ENCODE measurements at places on chromosomes 2 and 18.

DNA sequence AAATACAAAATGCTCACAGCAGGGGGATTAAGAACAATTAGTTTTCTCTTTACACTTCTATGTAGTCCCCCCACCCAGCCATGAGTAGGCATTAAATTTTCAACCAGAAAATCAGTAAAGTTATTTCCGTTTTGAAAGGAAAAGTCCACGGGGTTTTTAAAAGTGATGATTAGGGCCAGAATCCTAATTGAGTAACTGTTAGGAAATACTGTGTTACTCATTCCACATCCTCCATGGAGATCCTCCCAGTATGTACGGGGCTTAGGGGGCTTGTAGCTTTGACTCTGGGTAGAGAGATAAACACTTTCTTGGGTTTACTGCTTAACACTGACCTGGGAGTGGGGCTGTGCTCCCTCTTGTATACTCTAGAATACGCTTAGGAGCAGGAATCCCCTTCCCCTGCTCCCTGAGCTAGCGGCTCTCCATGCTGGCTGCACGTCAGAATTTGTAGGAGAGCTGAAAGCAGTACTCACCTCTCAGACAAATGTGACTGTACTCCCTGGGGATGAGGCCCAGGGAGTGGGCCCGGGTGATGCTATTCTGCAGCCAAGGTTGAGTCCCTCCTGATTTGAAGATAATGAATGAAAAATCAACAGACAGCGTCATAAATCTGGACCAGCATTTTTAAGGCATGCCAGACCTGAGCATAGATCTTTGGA, 100.5 kb downstream of the SLC4A3 start:
- no peak for DNase-seq

- DNase-seq: peak; percentile 36
Observed at GRCh38 chr18:361941-362310, 94.1 kb upstream of the THOC1 start.

DNA sequence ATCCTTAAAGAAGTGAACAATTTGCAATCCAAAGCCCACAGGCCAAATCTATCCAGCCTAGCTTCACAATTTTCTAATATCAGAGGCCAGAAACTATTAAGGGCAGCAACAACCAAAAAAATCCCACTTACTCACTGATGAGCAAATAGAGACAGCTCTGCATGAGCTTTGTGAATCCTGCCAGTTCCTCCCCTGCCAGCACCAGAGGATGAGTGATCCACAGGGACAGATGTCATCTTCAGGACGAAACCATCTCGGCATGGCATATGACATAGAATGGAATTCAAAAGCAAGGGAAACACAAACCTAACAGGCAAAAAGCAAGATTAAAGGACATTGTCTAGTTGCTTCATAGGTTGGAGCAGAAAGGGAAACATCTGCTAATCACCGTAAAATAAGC, 2.2 kb upstream of the DSC2 start:
- DNase-seq: no peak

GRCh38 chr18:32851936-32852335, 79.1 kb upstream of the KLHL14 start:
- DNase-seq: no peak

DNA sequence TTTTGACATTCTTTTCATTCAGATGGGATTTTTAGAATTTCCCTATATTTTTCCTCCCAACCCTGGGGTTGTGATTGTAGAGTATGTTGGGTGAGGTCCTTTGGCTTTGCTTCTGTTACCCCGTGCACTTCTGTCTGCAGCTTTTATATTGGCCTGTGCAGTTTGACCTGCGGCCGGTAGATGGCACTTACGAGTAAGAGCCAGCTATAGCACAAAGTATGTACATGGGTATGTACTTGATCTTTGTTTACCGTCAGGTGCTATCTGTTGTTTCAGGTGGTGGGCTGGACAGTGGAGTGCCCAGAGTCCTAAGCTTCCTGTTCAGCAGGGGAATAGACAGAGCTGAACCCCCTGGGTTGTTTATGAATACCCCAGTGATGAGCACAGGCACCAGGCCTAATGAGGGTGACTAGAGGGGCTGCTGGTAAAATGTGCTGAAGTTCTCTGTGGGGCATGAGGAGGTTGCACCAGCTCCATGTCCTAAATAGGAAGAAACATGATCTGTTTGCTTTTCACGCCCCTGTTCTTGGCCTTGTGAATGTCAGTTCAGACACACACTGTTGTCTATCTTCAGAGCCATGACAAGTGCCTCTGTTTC, 58.9 kb upstream of the THUMPD2 start:
- DNase-seq: peak; percentile 14

DNA sequence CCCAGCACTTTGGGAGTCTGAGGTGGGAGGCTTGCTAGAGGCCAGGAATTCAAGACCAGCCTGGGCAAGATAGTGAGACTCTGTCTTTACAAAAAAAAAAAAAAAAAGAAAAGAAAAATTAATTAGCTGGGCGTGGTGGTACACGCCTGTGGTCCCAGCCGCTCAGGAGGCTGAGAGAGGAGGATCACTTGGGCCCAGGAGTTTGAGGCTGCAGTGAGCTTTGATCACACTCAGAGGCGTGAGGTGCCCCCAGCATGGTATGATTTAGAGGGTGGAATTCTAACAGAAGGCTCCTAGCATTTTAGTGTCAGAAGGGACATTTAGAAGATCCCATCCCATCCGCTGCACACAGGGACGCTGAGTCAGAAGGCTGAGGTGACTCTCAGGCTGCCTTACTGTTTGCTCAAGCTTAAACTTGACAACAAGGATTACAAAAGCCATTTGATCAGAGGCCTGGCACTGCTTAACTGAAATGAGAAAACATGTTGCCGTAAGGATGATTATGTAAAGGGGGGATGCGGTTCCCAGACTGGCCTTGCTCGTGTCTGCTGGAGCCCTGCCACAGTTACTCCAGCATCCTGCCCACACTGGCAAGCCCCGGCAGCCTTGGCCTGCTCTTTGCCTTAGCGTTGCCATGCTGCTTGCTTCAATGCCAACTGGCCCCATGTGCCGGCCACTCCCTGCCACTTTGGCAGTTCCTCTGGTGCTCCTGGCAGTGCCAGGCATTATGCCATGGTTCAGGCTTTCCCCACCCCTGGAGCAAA, 45.6 kb upstream of the SLC1A4 start:
- DNase-seq: no peak

GRCh38 chr2:199940373-199940772, 14.9 kb downstream of the TYW5 start:
- DNase-seq: peak; percentile 17

DNA sequence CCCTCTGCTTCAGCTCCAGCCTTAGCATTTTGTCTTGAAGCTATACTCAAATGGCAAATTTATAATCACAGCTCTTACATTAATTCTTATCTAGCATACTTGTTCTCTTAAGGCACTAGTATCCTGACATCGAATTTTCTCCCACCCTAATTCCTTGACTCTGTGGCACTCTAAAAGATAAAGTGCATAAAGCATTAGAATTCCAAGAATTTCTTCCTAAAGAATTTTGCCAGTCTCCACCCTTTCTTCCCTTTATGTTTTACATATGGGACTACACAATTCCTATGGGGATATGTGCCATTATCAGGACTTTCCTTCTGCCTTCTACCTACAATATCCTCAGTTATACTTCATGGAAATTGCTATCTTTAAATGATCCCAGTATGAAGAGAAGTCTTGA, 560.3 kb downstream of the ARHGAP15 start:
- DNase-seq: no peak

- DNase-seq: no peak
Observed at GRCh38 chr2:178043266-178043665, 29.3 kb downstream of the PDE11A start.

DNA sequence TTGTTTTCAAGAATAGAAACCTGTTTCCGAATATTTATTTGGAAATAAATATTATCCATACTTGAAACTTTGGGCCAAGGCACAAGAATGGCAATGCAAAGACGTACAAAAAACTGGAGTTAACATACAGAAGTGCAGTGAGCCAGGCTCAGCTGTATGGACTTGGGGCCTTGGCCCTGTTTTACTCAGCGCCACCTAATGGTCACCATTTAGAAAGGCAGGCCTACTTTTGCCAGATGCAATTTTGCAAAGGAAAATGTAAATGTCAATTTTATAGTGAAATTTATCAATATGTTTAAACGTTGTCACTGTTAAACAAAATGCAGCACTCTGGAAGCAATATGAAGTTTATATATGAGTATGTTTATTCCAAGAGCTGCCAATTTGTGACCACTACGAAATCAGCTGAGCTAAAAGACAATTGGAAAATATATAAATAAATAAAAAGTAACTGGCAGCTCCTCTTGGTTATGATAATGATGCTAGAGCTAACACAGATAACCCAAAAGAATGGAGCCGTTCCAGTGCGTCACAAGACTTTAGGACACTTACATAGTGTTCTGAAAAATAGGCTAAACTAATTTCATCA, 155.0 kb downstream of the ARHGAP15 start:
- peak; percentile 41 for DNase-seq

- no peak for DNase-seq
Observed at GRCh38 chr2:225165052-225165451, 122.8 kb upstream of the DOCK10 start.

DNA sequence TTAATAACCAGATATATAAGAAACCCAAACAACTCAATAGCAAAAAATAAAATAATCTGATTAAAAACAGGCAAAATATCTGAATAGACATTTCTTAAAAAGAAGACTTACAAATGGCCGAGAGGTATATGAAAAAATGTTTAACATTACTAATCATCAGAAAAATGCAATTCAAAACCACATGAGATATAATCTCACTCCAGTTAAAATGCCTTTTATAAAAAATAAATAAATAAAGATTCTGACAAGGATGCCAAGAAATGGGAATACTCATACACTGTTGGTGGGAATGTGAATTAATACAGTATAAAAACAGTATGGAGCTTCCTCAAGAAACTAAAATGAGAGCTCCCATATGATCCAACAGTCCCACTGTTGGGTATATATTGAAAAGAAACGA, 33.9 kb upstream of the BMP10 start:
- DNase-seq: no peak

DNA sequence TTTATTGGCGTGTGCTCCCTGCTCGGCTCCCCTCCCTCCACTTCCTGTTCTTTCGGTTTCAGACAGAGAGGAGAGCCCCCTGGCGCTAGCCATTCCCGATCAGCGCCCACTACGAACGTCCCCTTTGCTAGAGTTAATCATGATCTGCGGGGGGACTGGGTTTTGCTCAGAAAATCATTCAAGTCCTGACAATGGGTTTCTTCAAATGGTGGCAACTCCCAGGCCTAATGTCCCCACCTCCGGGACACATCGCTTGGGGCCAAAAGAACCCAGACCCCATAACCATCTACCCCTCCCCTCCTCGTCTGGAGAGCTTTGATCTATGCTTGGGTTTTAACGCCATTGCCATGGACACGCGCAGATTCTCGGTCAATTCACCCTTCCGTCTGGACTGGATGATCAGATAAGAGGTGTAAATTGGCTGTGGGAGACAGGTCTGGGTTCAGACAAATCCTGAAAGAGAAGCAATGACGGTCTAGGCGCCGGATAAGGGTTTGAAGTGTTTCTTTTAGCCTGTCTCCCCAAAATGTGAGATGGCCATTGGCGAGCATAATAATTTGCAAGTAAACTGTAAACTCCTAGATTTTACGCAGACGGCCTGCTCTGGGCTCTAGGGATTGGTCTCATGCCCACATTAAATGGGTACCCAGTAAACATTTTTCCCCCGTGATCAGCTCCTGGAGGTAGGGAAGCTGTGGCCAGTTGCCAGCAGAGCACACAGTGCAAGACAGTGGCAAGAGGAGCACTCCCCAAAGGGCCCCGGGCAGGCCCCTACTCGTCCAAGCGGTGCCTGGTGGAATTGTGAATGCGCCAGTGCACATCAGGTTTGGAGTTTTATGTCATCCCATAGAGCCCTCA, 4.7 kb downstream of the NRP2 start:
- no peak for DNase-seq

DNA sequence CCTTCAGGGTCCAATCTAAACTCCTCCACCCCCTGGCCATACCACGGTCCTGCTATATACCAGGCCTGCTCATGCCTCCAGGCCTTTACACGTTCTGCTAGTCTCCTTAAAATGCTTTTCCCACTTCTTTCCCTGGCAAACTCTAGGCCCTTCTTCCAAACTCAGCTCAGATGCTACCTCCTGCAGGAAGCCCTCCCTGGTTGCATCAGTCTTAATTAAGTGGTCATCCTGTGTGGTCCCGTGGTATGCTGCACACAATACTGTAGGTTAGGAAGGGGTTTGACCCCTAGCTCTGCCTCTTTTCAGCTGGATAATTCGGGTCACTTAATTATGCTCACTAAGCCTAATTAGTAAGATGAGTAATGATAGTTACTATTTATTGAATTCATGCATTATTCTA, 85.9 kb upstream of the SP3 start:
- DNase-seq: no peak

- DNase-seq: peak; percentile 45
Observed at GRCh38 chr2:109331896-109332848, 203.2 kb downstream of the SH3RF3 start.

GRCh38 chr2:20440001-20440560, 6.8 kb upstream of the RHOB start:
- no peak for DNase-seq

DNA sequence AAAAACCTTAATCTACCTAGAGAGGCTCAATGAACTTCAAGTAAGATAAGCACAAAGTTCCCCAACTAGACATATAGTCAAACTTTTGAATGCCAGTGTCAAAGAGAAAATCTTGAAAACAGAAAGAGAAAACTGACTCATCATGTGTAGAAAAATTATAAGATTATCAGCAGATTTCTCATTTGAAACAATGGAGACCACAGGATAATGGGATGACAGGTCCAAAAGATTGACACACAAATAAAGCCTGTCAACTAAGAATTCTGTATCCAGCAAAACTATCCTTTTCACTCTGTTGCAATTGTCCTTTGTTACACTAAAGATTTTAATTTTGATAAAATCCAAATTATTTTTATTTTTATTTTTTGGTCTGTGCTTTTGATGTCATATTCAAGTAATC, 61.6 kb downstream of the COPS8 start:
- DNase-seq: no peak

GRCh38 chr2:27001950-27002349, 30.8 kb upstream of the TMEM214 start:
- DNase-seq: no peak

DNA sequence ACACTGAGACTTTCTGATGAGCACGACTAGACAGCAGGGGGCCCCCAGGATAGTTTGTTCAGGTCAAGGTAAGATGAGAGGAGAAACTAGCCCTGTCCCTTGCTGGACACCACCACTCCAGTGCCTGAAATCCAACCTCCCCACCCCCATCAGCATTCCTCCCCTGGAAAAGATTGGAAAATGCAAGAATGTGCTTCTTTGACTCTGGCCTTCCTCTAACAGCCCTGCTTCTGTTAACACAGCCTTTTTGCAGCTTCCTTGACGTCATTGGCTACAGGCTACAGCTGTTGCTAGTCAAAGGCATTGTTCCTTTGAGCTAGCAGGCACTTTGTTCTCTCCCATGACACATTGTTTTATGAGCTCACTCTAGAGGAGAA, 20.1 kb upstream of the LTBP1 start:
- no peak for DNase-seq

- peak; percentile 63 for DNase-seq
Observed at GRCh38 chr18:13611601-13612195, 114.7 kb downstream of the FAM210A start.

Data from HL-60 (cell line).